ENCODE measurements at places on chromosomes 5 and 9. TPM values are rescaled to one million over a fixed set of nuclear protein-coding genes. Genes with fewer than 3 reads are reported as not detected.

Gene CDX1
- total RNA-seq, result 0.22 TPM

Gene SLC34A3
- total RNA-seq, result not detected

Gene EGFLAM
- 0.33 TPM for total RNA-seq

Gene TMEM232
- total RNA-seq, result 1.8 TPM

Gene CNTNAP3
- 22.6 TPM for total RNA-seq

Gene C5orf58
- 1.4 TPM for total RNA-seq

DNA sequence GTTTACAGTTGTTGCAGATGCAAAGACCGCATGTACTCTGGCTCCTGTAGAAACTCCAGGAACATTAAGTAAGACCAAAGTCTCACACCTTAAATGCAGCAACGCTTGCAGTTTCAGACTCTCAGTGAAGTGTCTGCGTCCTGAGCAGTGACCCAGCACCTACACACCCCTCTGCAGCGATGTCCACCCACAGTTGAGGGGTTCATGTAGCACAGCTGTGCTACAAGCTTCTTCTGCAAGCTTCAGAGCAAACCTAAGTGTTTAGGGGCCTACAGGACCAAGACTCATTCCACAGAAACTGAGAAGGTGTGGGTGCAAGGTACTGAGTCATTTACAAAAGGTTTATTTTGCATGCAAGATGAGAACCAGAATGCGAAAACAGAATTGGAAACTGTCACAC lies 191.0 kb downstream of the IRX2 start:
- no peak for DNase-seq

GRCh38 chr9:34802916-34803315 lies 93.0 kb upstream of the CCL21 start:
- no peak for DNase-seq

- no peak for DNase-seq
These were observed 309.1 kb downstream of the NTRK2 start for GRCh38 chr9:84978661-84979060.

DNA sequence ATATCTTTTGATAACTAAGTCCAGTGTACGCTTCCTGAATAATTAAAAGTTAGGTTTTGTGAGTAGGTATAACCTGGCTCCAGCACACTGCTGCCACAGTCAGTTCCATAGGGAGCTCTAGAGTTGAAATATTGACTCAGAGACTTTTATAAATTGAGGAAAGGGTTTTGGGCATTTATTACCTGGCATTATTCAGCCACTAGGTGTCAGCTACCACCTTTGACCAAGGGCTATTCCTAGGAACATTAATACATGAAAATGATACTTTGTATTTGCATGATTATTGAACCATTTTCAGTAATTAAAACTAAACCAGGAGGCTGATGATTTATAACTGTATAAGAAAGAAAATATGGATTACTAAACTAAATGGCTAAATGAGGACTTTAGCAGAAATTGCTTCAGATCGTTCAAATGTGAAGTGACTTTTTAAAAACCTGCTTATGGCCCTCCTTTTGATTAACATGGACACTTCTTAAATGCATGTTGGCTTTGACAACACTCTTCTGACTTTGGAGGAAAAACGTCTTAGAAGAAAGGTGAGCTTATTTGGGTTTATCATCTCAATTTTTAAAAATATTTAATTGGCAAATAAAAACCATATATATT lies 83.0 kb downstream of the SMC2 start:
- no peak for DNase-seq

- peak; percentile 54 for DNase-seq
These were observed 6.1 kb downstream of the ANXA2R start for GRCh38 chr5:43033841-43034590.

DNA sequence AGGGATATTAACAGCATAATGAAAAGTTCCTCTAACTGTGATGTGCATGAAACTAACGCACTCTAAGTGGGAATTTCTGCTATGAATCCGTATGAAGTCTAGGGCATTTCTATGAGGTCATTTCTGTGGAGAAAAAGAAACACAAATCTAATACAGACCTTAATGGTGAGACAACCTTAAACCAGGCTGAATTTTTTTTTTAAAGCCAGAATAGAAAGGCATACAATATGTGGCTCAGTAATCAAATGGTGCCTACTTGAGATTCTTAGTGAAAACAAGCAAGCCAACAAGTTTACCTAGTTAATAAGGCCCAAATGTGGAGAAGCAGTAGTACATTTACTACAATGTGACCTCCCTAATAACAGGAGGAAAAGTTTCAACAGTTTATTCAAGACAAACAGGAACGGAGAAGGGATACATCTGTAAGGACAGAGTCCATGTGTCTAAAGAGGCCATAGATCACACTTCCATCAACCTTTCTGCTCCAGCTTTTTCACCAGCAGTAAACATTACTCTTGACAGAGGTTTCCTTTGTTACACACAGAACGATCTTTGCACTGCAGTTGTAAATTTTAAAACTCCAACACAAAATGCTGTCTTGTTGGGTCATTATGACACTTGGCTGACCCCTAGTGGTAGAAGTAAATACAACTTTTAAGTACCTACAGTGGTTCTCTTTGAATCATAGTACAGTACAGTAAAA lies 26.2 kb downstream of the CARNMT1 start:
- DNase-seq, result no peak

GRCh38 chr9:6428940-6429889 lies 16.2 kb downstream of the UHRF2 start:
- no peak for DNase-seq

- DNase-seq, result no peak
These were observed 12.8 kb downstream of the AFAP1L1 start for GRCh38 chr5:149284501-149284900.

DNA sequence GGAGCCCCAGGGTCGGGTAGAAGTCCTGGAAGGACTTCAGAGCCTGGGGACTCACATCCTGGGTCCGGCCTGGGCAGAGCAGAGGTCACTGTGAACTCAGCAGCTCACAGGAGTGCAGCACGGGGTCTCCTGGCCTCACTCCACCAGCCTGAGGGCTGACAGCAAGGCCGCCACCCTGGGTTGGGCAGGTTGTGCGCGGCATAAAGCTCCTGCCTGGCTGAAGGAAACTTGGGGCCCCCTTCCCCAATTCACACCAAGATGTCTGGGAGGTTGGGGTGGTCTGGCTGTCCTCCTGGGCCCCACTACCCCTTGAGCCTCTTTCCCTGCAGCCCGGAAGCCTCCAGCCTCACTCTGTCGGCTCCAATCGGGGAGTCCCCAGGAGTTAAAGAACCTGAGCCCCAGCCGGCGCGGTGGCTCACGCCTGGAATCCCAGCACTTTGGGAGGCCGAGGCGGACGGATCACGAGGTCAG lies 2.1 kb downstream of the LCN15 start:
- peak; percentile 31 for DNase-seq

DNA sequence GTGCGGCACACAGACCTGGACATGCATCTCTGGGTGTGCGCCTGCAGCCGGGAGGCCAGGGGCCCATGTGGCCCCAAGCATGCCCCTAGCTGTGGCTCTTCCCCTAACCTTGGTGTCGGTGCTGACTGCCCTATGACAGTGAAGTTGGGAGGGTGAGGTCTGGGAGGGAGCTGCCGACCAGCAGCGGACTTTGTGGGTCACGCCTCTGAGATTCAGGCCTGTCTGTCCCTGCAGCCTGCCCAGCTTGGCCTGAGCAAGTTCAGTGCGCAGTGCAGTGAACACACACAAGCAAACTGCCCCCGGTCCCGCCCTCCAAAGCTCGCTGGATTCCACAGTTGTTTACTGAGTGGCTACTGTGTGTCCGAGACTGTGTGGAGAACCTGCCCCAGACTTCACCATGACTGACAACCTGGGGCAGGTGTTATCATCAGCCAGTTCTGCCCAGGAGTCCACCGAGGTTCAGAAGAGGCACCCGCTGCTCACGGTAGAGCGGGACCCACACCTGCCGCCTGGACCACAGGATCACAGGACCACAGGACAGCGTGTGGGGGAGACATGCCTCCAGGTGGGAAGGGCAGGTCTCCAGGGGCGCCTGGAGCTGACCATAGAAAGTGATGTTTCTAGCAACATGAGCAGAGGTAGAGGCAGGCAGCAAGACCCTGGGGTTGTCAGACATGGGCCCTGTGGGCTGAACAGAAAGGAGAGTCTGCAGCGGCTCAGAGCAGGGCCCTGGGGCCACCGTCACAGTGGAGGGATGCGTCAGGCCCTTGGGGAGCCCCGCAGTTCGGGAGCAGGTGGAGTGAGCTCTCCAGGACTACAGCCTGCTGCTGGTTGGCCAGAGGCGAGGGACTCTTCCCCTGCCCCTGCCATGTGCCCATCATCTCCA lies 105.1 kb downstream of the PHF2 start:
- DNase-seq, result no peak

DNA sequence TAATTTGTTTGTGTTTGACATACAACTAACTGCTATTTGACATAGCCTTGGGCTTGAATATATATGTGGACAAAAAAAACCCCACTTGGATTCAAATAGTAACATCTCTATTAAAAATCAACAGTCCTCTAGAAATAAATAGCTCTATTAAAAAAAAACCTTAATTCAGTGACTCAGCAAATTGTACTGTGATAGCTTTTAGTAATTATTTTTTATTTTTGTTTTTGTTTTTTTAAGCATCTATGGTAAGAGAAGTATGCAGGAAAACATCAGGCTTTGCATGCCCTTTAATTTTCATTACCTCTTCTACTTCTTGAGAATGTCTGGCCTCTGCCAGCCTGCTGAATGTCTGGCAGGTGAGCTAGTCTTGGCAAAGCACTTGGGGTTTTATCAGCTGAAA lies 300.7 kb downstream of the NPR3 start:
- DNase-seq, result no peak

DNA sequence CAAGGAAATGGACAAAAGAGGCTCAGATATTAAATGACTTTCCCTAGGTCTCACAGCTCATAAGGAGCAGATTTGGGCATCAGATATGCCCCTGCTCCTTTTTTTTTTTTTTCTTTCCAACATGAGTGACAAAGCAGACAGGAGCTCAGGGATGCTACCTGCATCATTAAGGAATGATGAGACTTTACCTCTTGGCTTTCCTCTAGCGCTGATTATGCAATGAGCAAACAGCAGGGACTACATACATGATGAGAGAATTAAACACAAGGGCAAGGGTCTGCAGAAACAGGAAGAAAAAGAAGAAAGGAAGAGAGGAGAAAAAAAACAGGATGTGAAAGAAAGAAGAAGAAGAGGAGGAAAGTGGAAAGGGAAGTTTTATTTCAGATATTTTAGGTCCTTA lies 179.9 kb downstream of the PPP2R2B start:
- no peak for DNase-seq

GRCh38 chr9:81517954-81518353 lies 171.4 kb downstream of the TLE1 start:
- no peak for DNase-seq

- DNase-seq, result no peak
These were observed 102.9 kb downstream of the ZFAND5 start for GRCh38 chr9:72262063-72262462.

GRCh38 chr5:92758552-92758951 lies 822.5 kb downstream of the NR2F1-AS1 start:
- no peak for DNase-seq
